ENCODE measurements at places on chromosomes 5 and 9.
A peak's percentile ranks its signal among the peaks of the same experiment; 100 is the strongest.

GRCh38 chr5:55923865-55924500 is 70.8 kb downstream of the IL6ST start:
- no peak for DNase-seq

DNA sequence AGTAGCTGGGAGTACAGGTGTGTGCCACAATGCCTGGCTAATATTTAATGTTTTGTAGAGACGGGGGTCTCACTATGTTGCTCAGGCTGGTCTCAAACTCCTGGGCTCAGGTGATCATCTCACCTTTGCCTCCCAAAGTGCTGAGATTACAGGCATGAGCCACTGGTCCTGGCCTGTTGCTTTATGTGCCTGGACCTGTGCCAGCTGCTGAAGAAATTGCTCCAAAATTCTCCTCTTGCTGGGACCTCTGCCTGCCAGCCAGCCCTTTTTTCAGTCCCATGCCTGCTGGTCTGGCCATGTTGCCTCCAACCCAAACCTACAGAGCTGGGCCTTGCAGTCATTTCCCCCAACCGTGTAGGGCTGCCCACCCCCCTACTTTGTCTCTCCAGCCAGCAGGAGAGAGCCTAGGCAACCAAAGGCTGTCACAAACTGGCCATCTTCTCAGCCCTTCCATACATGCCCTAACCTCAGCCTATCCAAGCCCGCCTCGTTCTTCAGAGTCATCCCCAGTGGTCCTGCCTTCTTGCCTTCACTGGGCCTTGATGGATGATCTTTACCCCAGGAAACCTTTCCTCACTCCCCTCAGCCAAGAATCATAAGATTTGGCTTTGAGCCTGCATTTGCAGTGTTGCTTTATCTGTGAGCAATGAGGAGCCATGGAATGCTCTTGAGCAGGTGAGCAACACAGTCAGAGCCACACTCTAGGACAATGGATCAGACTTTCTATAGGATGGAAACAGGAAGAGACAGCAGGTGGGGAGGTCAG is 27.4 kb upstream of the SYNPO start:
- DNase-seq: no peak

GRCh38 chr9:93302586-93303257 is 118.8 kb downstream of the WNK2 start:
- DNase-seq: no peak

GRCh38 chr5:9363449-9363848 is 182.4 kb downstream of the SEMA5A start:
- DNase-seq: no peak

DNA sequence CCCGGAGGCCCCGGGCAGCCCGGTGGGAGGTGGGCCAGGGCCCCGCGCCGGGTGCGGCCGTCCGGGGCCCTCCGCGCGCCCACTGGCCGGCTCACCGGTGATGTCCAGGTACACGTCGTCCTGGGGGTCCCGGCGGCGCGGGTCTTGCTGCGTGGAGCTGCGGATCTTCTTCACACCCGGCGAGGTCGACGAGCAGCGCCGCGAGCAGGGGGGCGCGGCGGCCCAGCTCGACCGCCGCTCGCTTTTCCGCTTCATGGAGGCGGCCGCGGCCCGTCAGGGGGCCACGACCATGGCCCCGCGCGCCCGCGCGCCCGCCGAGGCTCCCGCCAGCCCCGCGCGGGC is 548 bp downstream of the CDC14B start:
- no peak for DNase-seq

DNA sequence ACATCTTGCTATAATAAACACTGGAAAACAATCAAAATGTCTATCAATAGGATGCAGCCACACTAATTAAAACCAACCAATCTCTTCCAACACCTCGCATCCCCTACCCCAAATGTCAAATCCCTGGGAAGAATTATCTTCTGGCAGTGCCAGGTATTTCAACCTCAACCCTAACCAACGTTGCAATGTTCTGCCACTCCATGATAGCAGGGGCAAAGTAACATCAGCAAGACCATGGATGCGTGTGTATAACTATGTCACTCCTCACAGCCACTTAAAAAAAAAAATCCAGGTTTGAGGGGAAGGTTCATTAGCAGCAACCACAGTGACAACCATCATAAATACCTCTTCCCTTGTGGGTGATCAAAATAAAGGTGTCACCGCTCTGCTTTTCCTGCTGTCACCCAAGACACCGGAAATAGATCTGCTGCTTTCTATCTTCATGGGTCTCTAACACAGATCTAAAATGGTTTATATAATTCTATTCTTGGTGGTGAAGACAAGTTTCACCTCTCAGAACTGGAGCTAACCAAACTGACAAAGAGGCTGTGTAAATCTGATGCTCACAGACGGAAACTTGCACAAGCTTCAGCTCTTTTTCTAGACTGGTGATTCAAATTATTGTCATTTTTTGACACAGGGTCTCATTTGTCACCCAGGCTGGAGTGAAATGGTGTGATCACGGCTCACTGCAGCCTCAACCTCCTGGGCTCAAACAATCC is 9.9 kb downstream of the HSPA9 start:
- DNase-seq: no peak

DNA sequence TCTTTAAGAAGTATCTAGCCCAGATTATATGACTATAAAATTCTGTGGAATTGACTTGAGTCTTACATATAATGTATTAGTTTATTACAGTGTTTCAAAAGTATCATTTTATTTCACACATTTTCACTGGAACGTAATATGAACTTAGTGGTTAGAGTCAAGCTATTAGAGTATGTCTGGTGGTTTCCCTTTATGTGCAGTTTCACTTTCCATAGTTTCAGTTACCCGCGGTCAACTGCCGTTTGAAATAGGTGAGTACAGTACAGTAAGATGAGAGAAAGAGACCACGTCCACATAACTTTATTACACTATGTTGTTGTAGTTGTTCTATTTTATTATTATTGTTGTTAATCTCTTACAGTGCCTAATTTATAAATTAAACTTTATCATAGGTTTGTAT is 50.5 kb downstream of the COMMD10 start:
- DNase-seq: no peak

DNA sequence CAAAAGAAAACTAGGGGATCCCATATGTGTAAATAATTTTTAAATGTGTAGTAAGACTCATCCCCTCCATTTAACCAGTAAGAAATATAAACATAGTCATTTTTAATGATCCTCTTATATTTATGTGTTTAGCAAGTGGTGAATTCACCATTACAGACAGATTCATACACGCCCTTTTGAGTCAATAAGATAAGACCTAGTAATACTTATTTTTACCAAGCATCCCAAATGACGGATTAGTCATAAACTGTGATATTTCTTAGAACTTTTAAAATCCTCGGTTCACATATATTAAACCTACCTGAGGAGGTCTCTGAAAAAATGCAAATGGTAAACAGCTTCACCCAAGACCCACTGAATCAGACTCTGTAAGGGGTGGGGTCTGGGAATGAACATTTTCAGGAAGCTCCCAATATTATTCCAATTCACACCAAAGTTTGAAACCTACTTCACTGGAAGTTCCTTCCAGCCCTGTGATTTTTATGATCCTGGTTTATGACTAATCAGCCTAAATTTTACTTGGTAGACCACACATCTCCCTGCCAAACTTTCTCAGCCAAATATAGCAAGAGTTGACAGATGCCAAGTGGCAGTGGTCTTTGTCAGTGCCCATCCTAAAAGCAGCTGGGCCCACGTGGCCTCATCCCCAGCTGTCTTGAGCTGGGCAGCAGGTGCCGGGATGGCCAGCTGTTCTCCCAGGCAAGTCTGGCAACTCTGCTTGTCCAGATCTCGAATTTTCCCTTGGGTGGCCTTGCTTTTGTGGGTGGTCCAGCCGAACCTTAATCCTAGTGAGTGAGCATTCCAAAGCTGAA is 559.0 kb upstream of the RGMB start:
- DNase-seq: no peak

GRCh38 chr5:139552893-139553575 is 8.1 kb upstream of the UBE2D2 start:
- DNase-seq: no peak

DNA sequence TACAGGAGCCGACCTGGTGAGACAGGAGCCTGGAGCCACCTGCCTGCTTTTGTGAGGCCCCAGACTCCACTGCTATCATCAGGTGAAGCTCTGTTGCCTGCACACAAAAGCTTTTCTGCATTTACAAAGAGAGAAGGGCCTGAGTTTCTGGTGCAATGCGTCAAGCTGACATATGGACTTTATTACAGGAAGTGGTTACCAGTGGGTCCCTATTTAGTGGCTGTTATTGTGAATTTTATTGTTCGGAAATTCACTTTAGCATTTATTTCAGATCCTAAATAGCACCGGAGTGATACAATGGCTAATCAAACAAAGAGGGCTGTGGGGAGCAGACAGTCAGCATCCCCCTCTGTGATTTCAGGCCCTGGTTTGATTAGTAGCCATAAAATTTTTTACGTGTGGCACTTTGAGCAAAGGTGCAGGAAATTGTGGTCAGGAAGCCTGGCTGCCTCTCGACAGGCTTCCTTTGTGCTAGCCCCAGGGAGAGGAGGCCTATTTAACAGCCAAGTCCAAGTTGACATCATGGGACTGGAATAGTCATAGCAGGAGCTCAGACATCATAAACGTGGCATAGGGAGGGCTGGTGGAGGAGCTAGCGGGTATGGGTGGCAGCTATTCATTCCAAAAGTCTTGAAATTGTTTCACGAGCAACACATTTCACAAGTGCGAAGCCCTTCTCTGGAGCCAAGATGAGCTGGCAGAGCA is 8.4 kb downstream of the TGFBI start:
- no peak for DNase-seq

- no peak for DNase-seq
Observed at GRCh38 chr5:159486836-159487235, 156.5 kb upstream of the IL12B start.

GRCh38 chr5:143290125-143290524 is 113.4 kb downstream of the NR3C1 start:
- DNase-seq: no peak

DNA sequence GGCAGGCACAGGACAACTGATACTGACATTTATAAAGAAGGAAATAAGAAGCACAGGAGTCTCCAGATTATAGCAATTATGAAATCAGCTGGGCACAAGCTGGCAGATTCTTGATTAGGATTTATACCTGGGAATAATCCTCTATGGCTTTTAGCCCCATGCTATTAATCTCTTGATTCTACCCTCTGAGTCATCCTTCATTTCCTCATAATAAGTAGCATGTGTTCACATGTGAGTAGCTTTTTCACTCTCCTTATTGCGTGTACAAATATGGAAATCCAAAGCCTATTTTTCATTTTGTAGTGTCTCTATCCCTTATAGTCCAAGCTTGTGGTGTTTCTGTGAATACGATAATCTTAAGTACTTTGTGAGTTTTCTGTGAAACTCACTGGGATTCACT is 185.0 kb upstream of the PRLR start:
- no peak for DNase-seq

GRCh38 chr5:54401515-54401914 is 54.0 kb upstream of the HSPB3 start:
- no peak for DNase-seq

- DNase-seq: no peak
Observed at GRCh38 chr9:27150746-27151406, 41.9 kb downstream of the TEK start.

- DNase-seq: no peak
Observed at GRCh38 chr5:89313804-89314588, 431.0 kb upstream of the MEF2C start.

- no peak for DNase-seq
Observed at GRCh38 chr9:114016101-114016500, 62.0 kb downstream of the AMBP start.

DNA sequence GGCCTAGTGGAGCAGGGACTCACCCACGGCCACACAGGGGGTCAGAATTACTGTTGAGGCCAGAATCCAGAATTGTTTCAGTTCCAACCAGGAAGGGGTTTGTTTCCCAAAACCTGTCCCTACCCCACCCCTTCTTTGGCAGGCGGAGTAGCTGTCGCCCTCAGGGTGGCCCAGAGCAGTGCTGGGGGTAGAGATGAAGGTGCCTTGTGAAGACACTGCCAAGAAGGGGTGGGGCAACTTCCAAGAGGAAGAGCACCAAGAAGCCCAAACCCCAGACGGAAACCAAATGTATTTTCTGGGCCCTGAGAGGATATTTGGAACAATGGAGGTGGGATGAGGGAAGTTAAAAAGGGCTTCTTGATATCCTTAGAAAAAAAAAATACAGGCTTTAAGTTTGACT is 11.4 kb upstream of the NDST1 start:
- DNase-seq: no peak

GRCh38 chr9:135559606-135560005 is 1.9 kb upstream of the PAEP start:
- DNase-seq: no peak

GRCh38 chr9:115922444-115922843 is 231.1 kb upstream of the PAPPA start:
- DNase-seq: no peak

- no peak for DNase-seq
Observed at GRCh38 chr5:173864126-173865050, 23.8 kb upstream of the CPEB4 start.

- no peak for DNase-seq
Observed at GRCh38 chr9:3495855-3496254, 29.9 kb downstream of the RFX3 start.

DNA sequence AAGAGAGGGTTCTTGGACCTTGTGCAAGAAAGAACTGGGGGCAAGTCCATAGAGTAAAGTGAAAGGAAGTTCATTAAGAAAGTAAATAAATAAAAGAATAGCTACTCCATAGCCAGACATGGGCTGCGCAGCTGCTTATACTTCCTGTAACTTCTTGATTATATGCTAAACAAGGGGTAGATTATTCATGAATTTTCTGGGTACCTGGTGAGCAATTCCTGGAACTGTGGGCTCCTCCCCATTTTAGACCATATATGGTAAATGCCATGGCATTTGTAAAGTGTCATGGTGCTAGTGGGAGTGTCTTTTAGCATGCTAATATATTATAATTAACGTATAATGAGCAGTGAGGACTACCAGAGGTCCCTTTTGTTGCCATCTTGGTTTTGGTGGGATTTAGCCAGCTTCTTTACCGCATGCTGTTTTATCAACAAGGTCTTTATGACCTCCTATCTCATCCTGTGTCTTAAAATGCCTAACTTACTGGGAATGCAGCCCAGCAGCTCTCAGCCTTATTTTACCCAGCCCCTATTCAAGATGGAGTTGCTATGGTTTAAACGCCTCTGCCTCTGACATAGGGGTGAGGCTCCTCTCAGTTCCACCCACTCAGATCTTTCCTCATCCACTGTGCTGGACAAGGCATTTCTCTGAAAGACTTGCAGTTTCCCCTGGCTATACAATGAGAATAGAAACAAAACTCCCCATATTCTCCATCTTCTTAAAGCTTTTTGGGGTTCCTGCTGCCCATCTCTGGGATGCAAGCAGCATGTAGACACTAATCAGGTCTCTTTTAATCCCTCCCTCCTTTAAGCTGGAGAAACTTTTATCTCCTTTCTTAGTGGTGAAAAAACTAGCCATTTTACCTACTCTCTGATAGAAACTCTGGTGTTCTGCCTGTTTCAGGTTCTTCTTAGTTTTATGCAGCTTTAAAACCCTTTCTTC is 91.2 kb downstream of the ARRDC3 start:
- DNase-seq: no peak

GRCh38 chr5:134577022-134577795 is 51.7 kb downstream of the JADE2 start:
- no peak for DNase-seq

- DNase-seq: peak; percentile 85
Observed at GRCh38 chr9:127877566-127877998, at the start of gene AK1. TSS of gene AK1 (minus strand) at chr9:127877675. CDS start at chr9:127874617, 3,058 bp downstream.
